ENCODE measurements at places on chromosomes 1 and 21.

DNA sequence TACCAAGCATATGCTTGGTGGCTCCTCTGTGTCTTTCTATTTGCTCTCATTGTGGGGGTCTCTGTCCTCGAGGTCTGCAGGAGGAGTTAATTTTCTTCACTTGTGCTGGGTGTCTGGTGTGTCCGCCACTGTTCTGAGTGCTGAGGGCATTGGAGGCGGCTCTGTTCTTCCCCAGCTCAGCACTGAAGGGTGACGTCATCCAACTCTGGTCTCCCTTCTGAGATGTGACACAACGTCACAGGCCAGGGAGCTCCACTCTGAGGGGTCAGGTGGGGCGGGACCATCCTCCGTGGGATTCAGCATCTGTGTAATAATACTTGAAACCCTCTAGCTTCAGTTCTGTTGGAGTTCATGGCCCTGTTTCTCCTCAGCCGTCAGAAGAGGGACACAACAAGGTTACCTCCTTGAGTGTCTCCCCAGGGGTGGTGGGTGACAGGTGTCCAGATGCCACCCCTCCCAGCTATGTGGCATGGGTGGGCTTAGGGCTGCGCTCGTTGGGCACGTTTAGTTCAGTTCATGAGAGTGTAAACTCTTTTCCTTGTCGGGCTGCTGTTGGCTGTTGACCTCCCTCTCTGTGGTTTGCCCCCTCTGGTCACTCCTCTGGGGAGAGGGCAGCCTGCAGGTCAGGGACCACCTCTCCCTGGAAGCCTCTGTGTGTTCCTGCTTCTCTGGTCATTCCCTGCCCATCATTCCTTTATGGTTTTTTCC, 3.1 kb downstream of the IBA57 start:
- DNase-seq = no peak

DNA sequence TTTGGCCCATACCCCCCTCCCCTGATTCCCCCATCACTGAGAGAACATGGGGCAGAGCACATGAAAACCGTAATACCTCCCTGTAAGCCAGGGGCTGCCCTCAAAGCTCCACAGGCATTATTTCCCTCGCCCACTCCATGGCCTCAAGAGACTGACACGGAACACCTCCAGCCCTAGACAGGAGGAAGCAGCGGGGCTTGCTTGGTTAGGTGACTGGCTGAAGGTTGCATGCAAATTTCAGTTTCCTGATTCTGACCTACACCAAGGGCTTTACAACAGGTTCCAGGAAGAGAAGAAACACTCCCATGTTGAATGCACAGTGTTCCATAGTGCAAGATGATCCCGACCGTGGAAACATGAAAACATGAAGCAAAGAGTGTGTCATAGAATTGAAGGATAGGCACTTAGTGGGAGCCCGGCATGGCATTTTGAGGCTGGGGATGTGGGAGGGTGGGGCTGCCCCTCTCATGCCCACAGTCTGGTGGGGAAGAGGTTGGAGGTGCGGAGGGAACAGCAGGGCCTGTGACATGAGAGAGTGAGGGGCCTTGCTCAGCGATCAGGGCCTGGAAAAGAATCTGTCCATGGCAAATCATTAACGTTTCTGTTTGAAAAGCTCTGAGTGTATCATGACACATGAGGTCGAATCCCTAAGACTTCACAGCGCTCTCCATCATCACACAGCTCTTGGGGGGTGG, 33.5 kb downstream of the GPR137B start:
- DNase-seq = no peak

GRCh38 chr1:22131875-22132486, 10.9 kb downstream of the WNT4 start:
- DNase-seq = peak; percentile 64

- DNase-seq = no peak
Measured at GRCh38 chr1:227928811-227929375, 18.8 kb downstream of the WNT9A start.

DNA sequence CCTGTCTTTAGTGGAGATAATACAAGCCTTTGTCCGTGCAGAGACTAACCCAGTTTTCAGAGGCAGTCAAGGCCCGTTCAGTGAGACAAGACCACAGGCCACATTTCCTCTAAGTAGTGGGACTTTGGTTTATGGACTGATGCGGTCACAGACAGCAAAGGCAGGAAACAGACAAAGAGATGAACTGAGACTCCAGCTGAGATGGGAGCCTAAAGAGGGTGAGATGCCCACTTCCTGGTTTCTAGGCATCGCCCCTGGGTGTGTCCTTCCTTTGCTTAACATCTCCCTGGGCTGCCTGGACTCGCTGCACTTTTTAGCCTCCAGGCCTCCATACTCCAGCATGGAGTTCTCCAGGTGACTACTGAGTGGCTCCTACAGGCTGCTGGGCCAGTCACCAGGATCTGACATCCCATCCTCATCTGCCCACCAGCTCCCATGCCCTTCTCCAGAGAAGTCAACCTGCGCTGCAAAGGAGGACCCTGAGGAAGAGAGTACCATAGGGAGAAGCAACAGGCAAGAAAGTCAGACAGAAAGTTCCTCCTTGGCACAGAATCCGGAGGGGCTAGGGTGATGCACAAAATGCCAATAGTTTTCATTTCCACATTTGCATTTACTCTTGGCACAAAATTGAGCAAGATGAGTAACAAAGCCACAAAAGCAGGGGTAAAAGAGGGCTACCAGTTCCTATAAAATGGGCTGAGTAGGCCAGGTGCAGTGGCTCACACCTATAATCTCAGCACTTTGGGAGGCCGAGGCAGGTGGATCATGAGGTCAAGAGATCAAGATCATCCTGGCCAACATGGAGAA, 15.1 kb downstream of the THEMIS2 start:
- no peak for DNase-seq

- no peak for DNase-seq
Measured at GRCh38 chr1:210857705-210858104, 276.2 kb downstream of the KCNH1 start.

DNA sequence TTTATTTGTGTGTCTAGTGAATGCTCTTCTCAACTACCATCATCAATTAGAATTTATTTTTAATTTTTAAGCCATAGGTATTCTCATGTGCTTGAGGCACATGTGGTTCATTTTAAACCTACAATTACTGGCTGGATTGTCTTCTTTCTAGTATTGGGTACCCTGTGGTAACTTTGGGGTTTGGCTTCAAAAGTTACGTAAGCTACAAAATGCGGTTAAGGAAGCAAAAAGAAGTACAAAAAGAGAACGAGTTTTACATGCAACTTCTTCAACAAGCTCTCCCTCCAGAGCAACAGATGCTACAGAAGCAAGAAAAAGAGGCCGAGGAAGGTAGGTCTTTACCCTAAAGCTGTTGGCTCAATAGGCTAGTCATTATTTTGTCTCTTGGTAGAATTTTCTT, 25.8 kb downstream of the MACO1 start:
- DNase-seq = no peak

GRCh38 chr1:157646144-157646543, 48.3 kb upstream of the FCRL4 start:
- DNase-seq = no peak

DNA sequence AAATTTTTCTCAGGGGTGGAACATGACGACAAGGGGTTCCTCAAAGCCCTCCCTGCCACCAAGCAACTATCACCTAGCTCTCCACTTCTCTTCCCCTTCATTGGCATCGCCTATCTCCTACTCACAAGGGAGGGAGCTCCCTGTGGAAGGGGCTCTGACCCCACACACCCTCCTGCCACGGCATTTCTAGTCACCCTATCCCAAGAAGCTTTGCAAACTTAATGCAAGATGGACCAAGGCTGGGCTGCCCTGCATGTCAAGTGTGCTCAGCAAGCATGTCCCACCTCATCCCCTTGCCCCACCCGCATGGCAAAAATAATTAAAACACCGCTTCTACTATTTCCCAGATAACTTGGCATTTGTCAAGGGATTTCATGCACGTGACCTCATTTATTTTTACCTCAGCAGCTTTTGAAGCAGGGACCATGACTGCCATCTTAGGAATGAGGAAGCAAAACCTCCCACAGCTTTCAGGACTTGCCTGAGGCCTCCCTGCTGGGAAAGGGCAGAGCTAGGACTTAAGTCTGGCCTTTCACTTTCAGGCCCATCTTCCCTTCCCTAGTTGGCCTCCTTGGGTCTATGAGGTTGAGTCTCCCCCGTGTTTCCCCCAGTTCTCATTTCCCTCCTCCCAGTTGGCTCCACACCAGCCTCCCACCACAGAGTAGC, 161.3 kb downstream of the TSEN15 start:
- DNase-seq = no peak

GRCh38 chr1:71964188-71964587, 318.2 kb downstream of the NEGR1 start:
- DNase-seq = no peak

- DNase-seq = no peak
Measured at GRCh38 chr1:22488319-22488718, 36.7 kb downstream of the ZBTB40 start.

DNA sequence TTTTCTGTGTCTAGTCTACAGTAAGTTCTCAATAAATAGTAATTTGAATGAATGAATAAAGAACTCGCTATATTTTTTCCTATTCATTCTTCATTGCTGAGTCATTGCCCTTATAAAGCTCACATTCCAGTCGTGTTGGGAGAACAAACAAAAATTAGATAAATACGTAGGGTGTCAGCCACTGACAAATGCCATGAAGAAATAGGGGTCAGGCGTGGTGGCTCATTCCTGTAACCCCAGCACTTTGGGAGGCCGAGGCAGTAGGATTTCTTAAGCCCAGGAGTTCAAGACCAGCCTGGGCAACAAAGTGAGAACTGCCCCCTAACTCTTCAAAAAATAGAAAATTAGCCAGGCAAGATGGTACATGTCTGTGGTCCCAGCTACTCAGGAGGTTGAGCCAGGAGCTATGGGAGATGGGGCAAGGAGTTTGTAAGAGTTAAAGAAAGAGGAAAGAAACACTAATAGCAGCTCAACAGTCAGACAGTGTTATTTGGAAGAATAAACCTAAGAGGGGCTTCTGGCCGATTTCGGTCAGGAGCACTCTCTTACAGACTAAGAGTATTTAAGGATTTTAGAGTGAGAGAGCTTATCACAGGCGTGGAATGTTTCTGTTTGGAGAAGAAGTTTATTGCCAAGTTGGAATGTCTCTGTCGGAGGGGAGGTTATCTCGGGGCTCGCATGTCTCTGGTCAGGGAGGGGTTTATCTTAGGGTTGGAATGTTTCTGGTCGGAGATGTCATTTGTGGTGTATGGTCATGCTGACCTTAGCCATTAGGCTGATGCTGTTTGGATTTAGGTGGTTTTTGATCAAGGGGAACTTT, 1.8 kb upstream of the CHML start:
- no peak for DNase-seq

DNA sequence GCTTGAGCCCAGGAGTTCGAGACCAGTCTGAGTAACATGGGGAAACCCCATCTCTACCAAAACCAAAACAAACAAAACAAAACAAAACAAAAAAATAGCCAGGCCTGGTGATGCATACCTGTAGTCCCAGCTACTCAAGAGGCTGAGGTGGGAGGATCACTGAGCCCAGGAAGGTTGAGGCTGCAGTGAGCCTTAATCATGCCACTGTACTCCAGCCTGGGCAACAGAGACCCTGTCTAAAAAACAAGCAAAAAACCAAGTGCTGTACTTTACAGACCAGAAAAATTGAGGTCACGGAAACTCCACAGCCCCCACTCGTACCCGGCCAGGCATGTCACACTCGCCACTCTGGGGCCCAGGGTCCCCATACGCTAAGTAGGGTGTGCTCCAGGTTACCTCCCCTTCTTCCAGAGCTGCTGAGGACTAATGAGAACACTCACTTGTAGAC, 22.9 kb downstream of the ATP2B4 start:
- DNase-seq = no peak

DNA sequence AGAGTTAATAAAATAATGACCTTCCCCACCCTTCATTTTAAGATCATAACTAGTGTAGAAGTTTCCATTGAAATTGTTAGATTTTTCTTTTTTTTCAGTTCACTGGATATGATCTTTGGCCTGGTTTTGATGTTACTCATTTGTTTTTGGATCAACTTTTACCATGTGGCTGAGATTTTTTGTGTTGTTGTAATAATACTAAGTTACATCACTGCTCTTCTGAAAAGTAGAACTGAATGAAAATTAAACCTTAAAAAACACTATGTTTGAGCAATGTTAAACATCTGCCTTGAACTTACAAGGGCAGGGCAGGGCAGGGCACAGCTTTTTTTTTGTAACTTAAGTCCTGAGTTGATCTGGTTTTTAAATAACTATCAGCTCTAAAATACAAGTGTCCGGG, 204.8 kb upstream of the ADAMTS5 start:
- no peak for DNase-seq

DNA sequence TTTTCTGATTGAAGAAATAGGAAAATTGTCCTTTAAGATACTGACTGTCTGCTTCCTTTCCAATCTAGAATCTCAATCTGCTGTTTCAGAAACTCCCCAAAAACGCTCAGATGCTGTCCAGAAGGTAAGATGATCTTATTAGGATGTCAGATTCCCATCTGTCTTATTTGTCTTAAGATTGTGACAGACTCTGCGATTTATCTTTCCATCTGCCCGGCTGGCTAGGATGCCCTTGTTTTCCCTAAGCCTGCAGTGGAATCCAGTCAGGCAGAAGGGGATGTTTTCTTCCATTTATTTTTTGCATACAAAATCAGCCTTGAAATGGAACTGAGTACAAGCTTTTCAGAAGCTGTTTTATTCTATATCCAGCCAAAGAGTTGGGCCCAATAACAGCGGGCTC, 96.5 kb downstream of the FMN2 start:
- DNase-seq = no peak

DNA sequence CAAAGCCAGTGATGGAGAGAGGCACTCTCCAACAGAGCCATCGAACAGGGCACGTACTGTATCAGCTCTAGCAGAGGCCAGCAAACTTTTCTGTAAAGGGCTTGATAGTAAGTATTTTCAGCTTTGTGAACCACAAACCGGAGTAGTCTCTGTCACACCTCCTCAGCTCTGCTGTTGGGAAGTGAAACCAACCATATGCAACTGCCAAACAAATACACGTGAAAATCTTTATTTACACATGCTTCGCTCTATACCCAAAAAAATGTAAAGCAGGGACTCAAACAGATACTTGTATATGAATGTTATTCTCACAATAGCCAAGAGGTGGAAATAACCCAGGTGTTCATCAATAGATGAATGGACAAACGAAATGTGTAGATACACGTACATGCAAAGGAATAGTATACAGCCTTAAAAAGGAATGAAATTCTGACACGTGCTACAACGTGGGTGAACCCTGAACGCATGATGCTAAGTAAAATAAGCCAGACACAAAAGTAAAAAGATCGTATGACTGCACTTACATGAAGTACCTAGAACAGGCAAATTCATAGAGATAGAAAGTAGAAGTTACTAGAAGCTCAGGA, 39.0 kb downstream of the SETD4 start:
- DNase-seq = no peak

DNA sequence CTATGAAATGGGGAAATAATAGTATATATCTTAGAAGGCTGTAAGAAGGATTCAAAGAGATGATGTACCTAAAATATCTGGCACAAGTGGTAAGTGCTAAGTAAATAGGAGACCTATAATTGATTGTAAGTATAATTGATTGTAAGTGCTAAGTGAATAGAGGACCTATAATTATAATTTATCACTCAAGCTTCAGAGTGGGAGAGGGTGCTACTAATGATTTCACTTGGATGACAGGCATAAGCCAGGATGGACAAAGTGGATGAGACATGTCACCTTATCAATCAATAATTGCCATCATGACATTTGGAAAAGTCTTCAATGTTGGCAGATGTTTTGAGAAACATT, 11.2 kb downstream of the RCAN1 start:
- no peak for DNase-seq

GRCh38 chr1:222375701-222376100, 172.2 kb downstream of the HHIPL2 start:
- DNase-seq = no peak

Data from NCI-H1092 (cell line).